ENCODE measurements at places on chromosomes 1 and 21.

DNA sequence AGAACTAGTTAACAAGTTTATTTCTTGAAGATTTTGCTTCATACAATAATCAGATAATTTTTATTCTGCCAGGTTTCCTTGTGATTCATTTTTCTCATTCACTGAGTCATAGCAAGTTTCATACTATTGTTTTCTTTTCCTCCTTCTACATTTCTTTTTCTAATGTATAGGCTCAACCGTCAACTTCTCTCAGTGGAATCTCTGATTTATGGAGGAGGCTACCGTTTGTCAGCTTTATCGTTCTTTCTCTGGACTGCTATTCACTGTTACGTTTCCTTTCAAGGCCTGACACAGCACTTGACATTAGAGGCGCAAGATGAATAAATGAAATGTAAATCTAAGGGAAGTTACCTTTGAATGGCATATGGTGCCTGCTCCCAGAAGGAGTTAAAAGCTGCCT is 284.3 kb upstream of the NR5A2 start:
- DNase-seq = no peak

DNA sequence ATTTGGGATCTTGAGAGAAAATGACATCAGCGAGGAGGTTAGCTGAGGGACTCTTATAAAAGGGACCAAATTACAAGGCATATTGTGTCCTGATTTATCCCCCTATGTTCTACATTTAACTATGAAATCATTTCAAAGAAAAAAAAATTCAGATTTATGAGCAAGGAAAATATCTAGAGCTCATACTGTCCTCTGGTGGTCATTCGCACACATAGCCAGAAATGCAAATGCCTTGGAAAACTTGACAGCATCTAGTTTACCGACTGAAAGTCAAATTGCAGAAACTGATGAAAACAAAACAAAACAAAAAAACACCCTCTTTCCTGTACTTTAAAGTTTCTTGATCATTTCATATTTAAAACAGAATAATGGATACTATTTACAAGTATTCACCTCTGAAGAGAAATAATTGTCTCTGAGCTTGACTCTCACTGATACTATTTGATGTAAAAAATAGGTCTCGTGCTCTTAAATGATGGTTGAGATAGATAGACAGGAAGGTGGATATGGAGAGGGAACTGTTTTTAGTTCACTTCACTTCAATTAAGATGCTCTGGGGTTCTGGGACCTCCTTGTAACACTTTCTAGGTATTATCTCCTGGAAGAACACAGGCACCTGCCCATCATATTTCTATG is 253.8 kb downstream of the PCP4 start:
- DNase-seq = no peak

GRCh38 chr1:32713081-32713480 is 10.5 kb upstream of the SYNC start:
- no peak for DNase-seq

- DNase-seq = no peak
Observed at GRCh38 chr1:246906833-246907232, 24.9 kb downstream of the AHCTF1 start.

GRCh38 chr1:19424651-19425570 is 60.4 kb downstream of the CAPZB start:
- DNase-seq = no peak

- DNase-seq = no peak
Observed at GRCh38 chr1:219120624-219121544, 52.8 kb upstream of the LYPLAL1 start.

- DNase-seq = no peak
Observed at GRCh38 chr1:6811583-6811982, 26.3 kb downstream of the CAMTA1 start.

GRCh38 chr1:246020211-246020954 is 486.7 kb downstream of the SMYD3 start:
- DNase-seq = no peak

- DNase-seq = peak; percentile 73
Observed at GRCh38 chr1:75615613-75616435, 4.9 kb upstream of the SLC44A5 start.

DNA sequence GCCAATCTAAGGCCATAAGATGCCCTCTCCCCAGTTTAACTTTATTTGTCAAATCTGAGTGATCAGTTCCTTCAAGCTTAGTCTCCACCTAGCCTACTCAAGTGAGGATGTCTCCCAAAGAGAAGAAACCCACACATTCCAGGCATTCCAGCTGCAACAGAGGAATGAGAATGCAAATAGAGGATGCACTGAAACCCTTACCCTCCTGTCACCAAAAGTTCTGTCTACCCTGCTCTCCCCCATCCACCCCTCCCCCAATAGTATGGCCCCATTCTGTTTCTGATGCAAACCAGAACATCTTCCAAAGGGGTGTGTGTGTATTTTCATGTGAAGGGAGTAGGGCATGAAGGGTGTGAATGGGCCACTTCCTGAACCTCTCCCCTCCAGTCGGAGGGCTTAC is 3.0 kb downstream of the DUSP23 start:
- no peak for DNase-seq

GRCh38 chr21:16419188-16419921 is 689.6 kb downstream of the USP25 start:
- DNase-seq = no peak

GRCh38 chr1:161902182-161902581 is 121.5 kb downstream of the OLFML2B start:
- no peak for DNase-seq

DNA sequence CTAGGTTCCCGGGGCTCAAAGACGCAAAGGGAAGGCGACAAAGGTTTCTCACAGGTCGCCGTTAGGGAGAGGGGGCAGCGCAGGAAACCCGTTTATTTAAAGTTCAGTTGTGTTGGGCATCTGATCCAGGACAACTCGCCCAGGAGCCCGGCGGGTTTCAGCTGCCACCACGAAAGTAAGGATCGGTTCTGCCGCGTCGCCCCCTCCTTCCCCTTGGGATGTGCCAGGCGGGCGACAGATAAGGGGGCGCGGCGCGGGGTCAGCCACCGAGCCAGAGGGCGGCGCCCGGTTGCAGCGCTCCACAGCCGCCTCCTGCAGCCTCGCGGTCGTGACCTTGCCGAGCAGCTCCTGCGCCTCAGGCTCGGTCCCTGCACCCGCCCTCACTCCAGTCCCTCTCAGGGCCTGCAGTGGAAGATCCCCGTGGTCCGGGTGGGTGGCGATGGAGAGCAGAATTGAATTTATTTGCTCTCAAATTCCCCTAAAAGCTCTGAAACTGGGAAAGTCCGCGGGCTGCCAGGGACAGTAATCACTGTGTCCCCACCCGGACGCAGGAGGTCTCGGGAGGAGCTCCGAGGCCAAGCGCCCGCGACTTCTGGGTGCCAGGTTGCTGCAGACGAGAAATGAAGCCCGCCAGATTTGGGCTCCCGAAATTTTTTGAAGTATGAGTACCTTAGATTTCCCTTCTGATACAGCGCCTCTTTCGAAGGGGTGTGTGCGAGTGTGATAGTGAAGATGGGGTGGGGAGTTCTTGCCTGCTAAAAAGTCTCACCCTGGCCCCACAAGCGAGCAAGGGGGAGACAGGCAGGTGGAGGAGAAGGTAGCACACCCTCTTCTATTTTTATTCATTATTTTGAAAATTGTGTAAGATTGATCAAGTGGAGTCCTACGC is 28.4 kb upstream of the NFIA start:
- DNase-seq = peak; percentile 67

GRCh38 chr1:232368821-232369321 is 261.1 kb downstream of the SIPA1L2 start:
- no peak for DNase-seq

GRCh38 chr1:182803846-182804245 is 14.3 kb downstream of the NPL start:
- DNase-seq = no peak

GRCh38 chr1:174871886-174872285 is 127.9 kb upstream of the CACYBP start:
- DNase-seq = no peak

DNA sequence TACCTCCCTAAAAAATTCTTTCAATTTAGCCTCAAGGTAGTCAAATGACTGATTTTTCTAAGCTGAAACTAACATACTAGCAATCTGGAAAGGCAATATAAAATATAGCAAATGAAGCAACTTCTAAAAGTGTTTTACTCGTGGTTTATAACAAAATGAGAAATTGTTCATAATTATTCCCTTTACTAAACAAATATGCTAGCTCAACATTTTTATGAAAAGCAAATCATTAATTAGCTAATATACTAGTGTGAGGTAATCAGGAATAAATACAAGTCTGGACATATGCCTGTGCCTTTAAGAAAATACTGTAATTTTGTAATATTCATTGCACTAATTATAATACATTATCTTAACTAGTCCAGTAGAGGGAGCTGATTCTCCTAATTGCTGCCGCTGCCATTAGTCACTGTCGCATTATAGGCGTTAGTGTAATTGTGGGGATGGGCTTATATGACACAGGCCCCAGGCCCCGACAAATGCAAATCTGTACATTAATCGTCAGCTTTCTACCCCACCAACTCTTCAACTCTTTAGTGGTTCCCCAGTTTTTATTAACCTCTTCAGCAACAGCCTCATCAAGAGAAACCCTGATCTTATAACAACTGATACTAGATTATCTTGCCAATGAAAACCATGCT is 160.9 kb downstream of the GABPA start:
- DNase-seq = no peak

DNA sequence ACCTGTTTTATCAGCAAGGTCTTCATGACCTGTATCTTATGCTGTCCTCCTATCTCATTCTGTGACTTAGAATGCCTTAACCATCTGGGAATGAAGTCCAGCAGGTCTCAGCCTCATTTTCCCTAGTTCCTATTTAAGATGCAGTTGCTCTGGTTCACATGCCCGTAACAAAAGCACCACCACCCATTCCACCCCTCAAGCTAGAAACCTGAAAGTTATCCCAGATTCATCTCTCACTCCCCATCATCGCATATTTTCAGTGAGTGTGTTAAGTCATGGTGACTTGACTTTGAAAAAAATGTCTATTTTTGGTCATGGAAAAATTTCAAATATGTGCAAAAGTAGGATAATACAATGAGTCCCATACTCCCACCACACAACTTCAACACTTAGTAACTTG is 11.7 kb downstream of the HMGN2 start:
- DNase-seq = no peak

GRCh38 chr21:42039911-42040351 is 29.8 kb upstream of the ZBTB21 start:
- DNase-seq = no peak

- DNase-seq = no peak
Observed at GRCh38 chr1:32861904-32862695, 8.6 kb downstream of the FNDC5 start.

GRCh38 chr1:189851806-189852367 is 625.8 kb downstream of the BRINP3 start:
- DNase-seq = no peak

- DNase-seq = no peak
Observed at GRCh38 chr1:237981223-237981622, 90.5 kb upstream of the ZP4 start.

GRCh38 chr1:192098001-192098400 is 60.3 kb upstream of the RGS18 start:
- DNase-seq = no peak

- DNase-seq = no peak
Observed at GRCh38 chr1:68585351-68585750, 88.5 kb upstream of the DEPDC1 start.

GRCh38 chr1:905071-905749 is 18.5 kb upstream of the SAMD11 start:
- DNase-seq = peak; percentile 65

DNA sequence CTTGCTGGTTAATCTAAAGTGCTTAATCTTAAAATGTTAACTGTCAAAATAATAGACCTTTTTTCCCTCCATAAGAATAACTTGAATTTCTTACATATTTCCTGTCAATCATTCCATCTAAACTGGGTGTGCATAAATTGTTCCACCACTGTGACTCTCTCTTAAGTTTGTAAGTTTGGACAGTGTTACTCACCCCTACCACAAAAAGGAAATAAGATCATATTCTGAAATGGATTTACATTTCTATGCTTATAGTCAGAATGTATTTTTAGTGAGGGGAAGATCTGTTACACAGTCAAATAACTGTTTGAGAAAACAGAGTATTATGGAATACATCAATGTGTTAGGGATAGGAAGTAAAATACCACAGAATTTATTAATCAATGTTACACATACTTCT is 109.6 kb upstream of the DPYD start:
- DNase-seq = no peak

DNA sequence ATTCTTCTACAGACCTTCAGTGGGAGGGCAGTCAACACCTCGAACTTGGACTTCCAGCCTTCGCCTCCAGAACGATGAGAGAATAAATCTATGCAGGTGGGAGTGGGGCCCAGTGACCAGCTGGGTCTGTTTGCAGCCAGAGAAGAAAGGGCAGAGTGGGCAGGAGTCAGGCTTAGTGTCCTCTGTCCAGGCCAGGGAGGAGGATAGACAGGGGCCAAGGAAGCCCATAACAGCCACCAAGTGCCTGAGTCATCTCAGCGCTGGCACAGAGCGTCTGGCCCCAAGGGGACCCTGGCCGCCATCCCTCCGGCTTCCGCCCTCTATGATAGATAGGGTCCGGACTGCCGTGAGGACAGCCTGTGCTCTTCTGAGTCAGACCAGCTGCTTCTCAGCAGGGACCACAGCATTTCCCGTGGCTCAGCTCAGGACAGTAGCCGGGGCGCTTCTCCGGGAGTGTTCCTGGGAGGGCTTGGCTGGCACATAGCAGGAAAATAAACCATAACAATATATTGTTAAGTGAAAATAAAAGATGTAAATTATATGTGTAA is 133.1 kb upstream of the C1orf174 start:
- no peak for DNase-seq

- DNase-seq = peak; percentile 70
Observed at GRCh38 chr1:156859523-156860112, 701 bp upstream of the INSRR start.

GRCh38 chr1:52592637-52593323 is 9.4 kb upstream of the GPX7 start:
- no peak for DNase-seq

DNA sequence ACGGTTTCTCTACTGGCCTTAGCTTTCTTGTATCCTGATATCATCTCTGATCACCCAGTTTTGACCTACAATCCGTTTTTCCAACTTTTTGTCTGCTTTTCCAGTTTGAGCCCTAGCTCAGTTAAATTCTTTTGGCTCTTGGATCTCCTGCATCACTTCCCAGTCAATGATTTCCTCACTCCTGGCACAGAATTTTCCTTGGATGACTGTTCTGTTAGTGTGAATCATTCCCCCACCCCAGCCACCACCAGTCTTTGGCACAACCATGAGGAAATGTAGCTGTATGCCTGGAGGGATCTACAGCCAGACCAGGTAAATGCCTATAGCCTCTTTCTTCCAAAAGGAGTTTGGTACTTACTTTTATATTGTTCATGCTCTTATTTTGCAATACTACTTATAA is 187.2 kb upstream of the PTGFR start:
- DNase-seq = no peak

Data from H1 (cell line).